ENCODE measurements at places on chromosomes 2 and 18.

DNA sequence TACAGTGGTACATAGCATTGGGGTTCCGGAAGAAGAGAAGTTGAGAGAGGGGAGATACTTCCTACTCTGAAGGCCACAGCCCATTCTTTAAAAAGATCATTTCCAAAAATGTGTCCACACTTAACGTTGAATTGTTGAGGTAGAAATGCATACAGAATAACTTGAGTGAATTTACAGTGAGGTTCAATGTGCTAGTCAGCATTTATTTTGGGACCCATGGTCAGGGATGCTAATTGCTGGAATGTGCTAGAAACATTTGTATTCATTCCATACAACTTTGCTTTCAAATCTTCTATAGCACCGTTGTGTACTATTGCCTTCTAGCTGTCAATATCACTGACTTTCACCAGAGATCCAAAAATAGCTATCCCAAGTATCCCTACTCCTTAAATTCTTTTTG is 325.9 kb downstream of the SATB2 start:
- DNase-seq = no peak

DNA sequence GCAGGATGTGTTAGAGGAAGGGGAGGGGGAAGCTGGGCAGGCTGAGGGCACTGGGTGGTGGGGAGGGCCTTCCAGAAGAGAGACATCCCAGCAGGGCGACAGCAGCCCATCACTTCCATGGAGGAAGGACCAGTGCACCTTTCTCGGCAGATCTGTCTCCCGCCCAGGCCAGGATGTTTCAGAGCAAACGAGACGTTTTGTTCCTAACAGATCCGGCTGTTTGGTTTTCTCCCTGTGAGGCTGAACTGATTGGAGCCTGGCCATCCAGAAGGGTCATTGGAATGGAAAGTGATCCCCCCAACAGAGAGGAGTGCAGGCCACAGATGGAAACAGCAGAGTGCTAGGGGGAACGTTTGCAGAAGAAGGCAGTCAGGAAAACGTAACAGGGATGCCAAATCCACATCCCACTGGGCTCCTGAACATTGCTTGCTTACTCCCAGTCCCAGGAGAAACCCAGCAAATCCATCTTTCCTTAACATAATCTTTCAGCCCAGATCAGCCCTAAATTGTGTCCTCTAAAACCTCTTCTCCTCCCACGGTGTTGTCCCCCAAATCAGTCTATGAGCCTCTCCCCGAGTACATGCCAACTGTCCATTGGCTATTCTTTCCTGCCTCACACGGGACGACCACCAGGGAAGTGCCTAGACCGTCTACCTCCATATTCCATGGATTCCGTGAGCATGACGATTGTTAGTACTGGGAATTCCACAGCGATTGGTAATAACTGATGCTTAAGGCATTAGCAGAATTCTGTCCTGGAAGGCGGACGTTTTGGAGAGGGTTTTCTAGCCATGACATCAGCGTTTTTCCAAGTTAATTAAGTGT is 126.8 kb downstream of the SEPTIN10 start:
- peak; percentile 88 for DNase-seq

- DNase-seq = no peak
Measured at GRCh38 chr2:236257136-236257535, 7.1 kb downstream of the ASB18 start.

DNA sequence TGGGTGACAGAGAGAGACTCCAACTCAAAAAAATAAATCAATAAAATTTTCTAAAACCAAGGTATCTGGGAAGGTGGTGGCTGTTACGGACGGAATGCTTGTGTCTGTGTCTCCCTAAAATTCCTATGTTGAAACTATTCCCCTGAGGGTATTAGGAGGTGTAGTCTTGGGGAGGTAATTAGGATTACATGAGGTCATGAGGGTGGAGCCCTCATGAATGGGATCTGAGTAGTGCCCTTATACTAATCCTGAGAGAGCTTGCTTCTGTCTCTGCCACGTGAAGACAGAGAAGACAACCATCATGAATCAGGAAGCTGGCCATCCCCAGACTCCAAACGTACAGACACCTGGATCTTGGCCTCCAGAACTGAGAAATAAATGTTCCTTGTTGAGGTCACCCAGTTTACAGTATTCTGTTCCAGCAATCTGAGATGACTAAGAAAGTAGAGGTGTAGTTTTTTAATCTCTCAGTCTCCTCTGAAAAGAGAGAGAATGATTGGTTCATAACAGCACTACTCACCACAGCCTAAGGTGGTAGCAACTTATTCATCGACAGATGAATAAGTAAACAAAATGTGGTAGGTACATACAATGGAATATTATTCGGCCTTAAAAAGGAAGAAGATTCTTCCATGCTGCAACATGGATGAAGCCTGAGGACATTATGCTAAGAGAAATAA is 38.4 kb downstream of the TGFBRAP1 start:
- no peak for DNase-seq

GRCh38 chr2:100936972-100937542 is 65.0 kb upstream of the RPL31 start:
- DNase-seq = no peak

- no peak for DNase-seq
Measured at GRCh38 chr18:73431620-73432019, 563.8 kb upstream of the NETO1 start.

DNA sequence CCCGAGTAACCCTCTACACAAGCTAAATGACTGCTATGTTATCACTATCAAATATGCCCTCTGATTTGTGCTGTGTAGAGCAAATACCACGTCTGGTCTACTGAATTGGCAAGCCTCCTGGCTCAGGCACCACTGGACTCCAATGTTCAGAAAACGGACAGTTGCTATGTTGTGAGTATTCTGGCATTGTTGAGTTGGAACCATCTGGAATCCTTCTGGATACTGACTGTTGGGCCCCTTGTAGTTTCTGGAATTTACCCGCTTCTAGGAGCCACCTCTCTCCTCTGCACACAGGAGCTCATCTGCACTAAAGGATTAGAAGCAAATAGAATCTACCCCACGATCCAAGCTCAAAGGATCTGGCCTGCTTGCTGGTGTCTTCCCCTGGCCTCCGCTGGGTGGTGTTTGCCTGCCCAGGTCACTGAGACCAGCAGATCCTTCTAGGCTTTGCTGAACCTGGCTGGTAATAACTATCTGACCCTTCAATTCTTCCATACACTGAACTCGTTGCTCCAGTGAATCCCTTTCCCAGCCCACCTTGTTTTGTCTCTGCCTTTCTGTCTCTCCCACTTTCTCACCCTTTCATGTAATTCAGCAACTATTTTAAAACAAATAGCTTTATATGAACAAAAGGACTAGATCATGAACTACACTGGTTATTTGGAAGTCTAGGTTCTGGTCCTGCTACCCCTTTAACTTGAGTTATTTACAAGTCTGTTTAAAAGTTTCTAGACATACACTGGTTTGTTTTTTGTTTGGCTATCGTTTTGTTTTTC is 2.1 kb upstream of the HAAO start:
- DNase-seq = peak; percentile 59

- DNase-seq = peak; percentile 15
Measured at GRCh38 chr2:217568289-217568971, 434.4 kb downstream of the TNS1 start.

GRCh38 chr2:189782221-189782671 is 1.9 kb downstream of the ORMDL1 start:
- no peak for DNase-seq

DNA sequence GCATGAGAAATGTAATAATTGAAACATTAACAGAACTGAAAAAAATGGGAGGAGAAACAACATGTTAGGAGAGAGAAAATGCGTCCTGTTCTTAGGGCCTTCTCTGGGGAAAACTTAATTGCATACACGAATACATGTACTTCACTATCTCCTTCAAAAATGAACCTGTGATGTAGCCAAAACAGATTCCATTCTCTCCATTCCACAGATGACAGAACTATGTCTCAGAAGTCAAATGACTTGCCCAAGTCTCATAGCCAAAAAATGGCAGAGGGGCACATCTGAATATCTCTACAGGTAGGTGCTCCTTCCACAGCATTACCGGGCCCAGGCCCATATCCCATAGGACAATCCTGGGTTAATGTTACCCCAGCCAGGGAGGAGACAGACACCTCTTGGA is 3.9 kb upstream of the DCTN1 start:
- DNase-seq = peak; percentile 39

GRCh38 chr18:3478262-3478978 is 28.4 kb downstream of the TGIF1 start:
- no peak for DNase-seq

DNA sequence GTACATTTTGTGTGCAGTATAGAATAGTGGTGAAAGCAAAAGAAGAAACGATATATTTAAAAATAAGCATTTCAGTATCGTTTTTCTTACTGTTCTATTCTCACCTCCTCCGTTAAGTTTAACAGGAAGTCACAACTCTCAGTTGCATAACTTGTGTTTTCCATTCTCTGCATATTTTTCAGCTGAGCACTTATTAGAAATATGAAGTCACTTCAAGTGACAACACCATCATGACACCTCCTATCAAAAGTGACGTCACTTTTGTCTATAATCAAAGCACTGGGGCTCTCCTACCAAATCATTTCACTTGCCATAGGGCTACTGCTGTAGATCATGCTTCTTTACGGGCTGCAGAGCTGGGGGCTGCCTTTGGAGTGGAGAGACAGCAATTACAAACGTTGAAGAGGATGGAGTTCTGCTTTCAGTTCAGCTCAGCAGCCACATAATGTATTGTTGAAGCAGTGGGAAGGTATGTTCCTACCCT is 36.3 kb downstream of the STAT4 start:
- peak; percentile 8 for DNase-seq

DNA sequence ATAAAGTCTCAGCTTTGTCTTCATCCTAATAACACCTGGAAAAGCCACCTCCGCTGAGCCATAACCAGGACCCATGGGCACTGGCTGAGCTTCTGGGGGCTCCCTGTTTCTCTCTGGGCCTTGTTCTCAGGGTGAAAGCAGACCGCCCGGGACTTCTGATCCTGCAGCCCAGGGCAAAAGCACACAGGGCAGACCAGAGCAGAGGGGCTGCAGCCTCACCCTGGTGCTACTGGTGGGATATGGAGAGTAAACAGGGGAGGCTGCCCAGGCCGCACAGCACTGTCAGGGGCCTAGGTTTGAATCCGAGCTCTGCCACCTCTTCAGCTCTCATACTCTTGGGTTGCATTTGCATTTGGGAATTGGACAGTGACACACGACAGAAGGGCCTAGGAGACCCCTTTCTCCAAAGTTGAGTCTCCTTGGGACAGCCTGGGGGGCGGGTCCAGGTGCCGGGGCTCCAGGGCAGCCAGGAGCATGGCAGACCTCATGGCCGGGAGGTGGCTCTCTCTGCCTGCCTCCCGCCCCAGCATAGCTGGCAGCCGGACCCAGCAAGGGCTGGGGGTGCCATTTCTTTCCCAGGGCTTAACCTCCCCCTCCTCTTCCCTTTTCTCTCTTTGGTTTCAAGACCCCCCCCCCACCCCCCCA is 164.9 kb downstream of the INHBB start:
- no peak for DNase-seq

- DNase-seq = no peak
Measured at GRCh38 chr18:8876887-8877286, 171.5 kb downstream of the MTCL1 start.

GRCh38 chr2:128362176-128362888 is 43.7 kb upstream of the HS6ST1 start:
- DNase-seq = no peak

GRCh38 chr2:73078457-73079411 is 7.2 kb upstream of the SFXN5 start:
- no peak for DNase-seq

DNA sequence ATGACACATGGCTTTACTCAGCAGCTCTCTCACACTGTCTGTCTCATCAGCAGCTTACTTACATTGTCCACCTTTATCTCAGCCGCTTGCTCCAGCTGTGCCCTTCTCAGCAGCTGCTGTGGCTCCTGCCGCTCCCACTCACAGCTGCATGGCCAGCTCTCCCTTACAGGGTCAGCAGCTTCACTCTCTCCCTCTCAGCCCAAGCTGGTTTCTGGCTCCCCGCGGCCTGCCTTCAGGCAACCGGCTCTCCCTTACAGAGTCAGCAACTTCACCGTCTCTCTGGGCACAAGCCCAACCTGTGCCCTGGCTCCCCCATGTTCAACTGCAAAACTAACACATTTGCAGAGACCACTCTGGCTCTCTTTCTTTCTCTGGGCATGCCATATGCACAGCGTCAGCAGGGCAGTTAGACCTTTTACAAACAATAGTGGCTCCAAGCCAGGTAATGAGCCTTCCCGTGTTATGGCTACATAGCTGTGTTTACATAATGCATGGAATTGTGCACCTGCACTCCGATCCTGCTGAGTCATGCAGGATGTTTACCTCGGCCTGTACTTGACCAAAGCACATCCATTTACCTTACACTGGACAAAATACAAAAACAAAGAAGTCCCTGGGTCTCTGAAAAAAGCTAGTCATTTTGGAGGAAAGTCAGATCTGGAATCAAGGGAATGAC is 167.3 kb downstream of the DOK6 start:
- DNase-seq = no peak

DNA sequence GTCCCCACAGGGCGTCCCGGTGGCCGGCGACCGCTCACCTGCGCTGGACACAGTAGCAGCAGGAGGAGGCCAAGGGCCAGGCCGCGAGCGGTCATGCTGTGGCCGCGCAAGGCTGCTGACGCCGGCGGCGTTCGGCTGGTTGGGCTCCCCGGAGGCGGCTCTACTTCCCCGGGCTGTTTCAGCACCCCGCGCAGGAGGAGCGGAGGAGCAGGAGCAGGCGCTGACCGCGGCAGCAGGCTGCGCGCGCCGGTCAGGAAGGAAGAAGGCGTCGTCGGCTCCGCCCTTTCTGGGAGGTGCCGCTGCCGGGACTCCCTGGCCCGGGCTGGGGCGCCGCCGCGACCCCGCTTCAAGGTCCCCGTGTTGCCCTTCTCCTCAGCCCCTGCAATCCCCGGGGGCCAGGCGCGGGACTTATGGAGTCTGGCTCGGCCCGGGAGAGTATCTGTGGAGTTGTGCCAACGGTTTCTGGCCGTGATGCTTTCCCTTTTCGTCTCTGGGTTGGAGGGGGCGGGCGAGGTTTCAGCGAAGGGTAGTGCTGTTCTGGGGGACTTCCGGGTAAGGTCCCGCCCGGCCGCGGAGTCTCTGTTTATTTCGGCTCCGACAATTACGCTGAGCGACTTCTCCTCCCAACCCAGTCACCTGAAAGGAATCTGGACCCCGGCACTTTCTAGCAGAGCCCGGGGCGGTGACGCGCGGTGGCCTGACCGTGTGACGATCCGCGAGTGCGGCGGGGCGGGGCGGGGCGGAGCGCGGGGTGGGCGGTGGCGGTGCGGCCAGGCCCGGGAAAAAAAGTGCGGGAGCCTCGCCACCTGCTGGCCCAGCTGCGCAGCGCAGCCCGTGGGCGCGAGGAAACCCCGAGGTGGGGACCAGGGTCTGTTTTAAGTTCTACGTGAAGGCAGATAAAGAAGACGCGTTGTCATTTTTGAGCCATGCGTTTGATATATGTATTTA is at the start of gene NPC1:
Gene NPC1 (minus strand): TSS at position 258 of the 948 bp plus-strand sequence. CDS start 163 bp downstream, at position 95.
- peak; percentile 94 for DNase-seq

GRCh38 chr18:31267823-31268481 is 50.0 kb upstream of the DSG1 start:
- DNase-seq = no peak

GRCh38 chr18:9557250-9557943 is 57.0 kb downstream of the PPP4R1 start:
- no peak for DNase-seq

GRCh38 chr18:11785444-11786055 is 65.7 kb upstream of the CHMP1B start:
- no peak for DNase-seq

Measured in AG08396 (cell line).